ENCODE measurements at places on chromosomes 4 and X. TPM values are rescaled to one million over a fixed set of nuclear protein-coding genes. Genes with fewer than 3 reads are reported as not detected.

EVC2 gene
- total RNA-seq: 2.3 TPM

PHKA1 gene
- total RNA-seq: 1.9 TPM

CMC4 gene
- total RNA-seq: 3.9 TPM

NONO gene
- 344 TPM for total RNA-seq

NUDT11 gene
- 1.1 TPM for total RNA-seq

SMIM10L2A gene
- 0.50 TPM for total RNA-seq

PDE6B gene
- 6.9 TPM for total RNA-seq

HTN1 gene
- not detected for total RNA-seq

DRP2 gene
- total RNA-seq: 0.06 TPM

HTT gene
- total RNA-seq: 62.4 TPM

TLR3 gene
- 1.9 TPM for total RNA-seq

NPY1R gene
- not detected for total RNA-seq

LANCL3 gene
- 0.16 TPM for total RNA-seq

FAM114A1 gene
- 67.8 TPM for total RNA-seq

TRPC3 gene
- under 0.01 TPM for total RNA-seq

ARX gene
- total RNA-seq: not detected

S100G gene
- not detected for total RNA-seq

SPANXC gene
- not detected for total RNA-seq

TLR10 gene
- total RNA-seq: not detected

NUDT10 gene
- 0.13 TPM for total RNA-seq

TEX13B gene
- not detected for total RNA-seq

CYSLTR1 gene
- total RNA-seq: 0.81 TPM

FGF2 gene
- total RNA-seq: 21.4 TPM

KLB gene
- 0.06 TPM for total RNA-seq

PABPC5 gene
- total RNA-seq: 0.49 TPM

ITM2A gene
- total RNA-seq: 191 TPM

KLF8 gene
- 0.44 TPM for total RNA-seq

TMSB15A gene
- total RNA-seq: 0.82 TPM

FAM149A gene
- 0.19 TPM for total RNA-seq

DGAT2L6 gene
- 0.16 TPM for total RNA-seq

PABPC1L2A gene
- total RNA-seq: not detected

FGD1 gene
- 2.1 TPM for total RNA-seq

RBMX gene
- total RNA-seq: 124 TPM

TMPRSS11D gene
- 0.16 TPM for total RNA-seq

ALG13 gene
- 28.8 TPM for total RNA-seq

PRKG2 gene
- total RNA-seq: not detected

WNK3 gene
- 0.32 TPM for total RNA-seq

SCML1 gene
- total RNA-seq: 5.7 TPM

SRPX gene
- 64.1 TPM for total RNA-seq

PAGE2B gene
- total RNA-seq: not detected

CSAG1 gene
- not detected for total RNA-seq

FAM241A gene
- total RNA-seq: 13.6 TPM

VEGFC gene
- total RNA-seq: 4.5 TPM

IL21 gene
- not detected for total RNA-seq

CHRDL1 gene
- total RNA-seq: not detected

FRMPD3 gene
- total RNA-seq: not detected

SULT1B1 gene
- 1.1 TPM for total RNA-seq

ANK2 gene
- total RNA-seq: 1.5 TPM

PLP1 gene
- not detected for total RNA-seq

TMEM150C gene
- total RNA-seq: 9.8 TPM

MAGEA10 gene
- total RNA-seq: not detected

DHX15 gene
- total RNA-seq: 234 TPM

CXorf51A gene
- total RNA-seq: not detected

CT45A2 gene
- total RNA-seq: not detected

MECP2 gene
- total RNA-seq: 12.3 TPM

GPR119 gene
- not detected for total RNA-seq

MAGEC3 gene
- total RNA-seq: not detected

UNC5C gene
- 0.13 TPM for total RNA-seq

ZNF157 gene
- not detected for total RNA-seq
